Gastrocnemius medialis (tissue), 4 donors: ENCODE measurements at places on chromosomes 1 and 21.

DNA sequence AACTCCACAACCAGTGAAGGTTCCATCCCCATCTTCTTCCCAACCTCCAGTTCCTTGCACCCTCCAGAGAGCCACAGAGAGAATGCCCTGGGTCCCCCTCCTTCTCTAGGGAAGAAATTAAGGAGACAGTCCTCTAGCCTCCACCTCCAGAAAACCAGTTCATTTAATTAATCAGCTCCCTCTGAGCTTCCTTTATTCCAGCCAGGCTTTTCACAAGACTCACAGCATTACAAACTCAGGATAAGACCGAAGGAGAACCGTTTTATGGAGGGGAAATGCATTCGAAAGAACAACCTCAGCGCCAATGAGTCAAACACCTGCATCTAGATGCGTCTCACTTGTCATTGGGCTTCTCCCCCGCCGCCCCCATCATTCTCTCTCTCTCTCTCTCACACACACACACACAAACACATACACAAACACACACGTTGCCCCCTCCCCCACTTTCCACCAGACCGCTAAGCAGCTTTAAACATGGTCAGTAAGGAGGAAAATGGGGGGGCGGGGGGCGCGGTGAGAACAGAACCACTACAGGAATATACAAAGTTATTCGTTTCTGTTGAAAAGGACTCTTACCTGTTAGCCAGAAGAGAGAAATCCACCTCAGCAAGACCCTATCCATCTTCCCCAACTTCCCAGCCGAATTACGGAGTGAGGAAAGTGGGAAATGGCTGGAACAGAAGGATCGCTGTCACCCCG lies 544 bp downstream of the ILDR2 start:
- no peak for DNase-seq

DNA sequence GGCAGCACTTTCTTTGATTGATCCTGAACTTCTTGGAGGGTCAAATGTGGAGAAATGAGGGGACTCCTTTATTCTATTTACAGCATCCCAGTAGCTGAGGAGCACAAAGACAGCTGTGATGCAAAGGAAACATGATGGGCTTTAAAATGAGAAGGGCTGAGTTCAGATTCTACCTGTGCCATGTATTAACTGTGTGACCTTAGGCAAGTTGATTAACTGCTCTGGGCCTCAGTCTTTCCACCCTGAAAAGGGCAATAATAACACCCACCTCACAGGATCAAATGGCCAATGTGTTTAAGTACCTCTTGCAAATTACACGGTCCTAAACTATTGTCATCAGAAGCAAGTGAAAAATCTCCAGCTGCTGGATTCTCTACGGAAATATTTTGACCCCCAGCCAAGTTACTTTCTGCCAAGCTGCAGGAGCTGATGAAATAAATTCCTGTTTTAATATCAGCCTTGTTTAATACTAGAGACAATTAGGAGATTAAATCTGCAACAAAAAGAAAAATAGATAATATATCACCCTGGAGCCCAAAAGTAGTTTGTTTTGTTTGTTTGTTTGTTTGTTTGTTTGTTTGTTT lies 15.7 kb downstream of the TMEM81 start:
- DNase-seq, result no peak

DNA sequence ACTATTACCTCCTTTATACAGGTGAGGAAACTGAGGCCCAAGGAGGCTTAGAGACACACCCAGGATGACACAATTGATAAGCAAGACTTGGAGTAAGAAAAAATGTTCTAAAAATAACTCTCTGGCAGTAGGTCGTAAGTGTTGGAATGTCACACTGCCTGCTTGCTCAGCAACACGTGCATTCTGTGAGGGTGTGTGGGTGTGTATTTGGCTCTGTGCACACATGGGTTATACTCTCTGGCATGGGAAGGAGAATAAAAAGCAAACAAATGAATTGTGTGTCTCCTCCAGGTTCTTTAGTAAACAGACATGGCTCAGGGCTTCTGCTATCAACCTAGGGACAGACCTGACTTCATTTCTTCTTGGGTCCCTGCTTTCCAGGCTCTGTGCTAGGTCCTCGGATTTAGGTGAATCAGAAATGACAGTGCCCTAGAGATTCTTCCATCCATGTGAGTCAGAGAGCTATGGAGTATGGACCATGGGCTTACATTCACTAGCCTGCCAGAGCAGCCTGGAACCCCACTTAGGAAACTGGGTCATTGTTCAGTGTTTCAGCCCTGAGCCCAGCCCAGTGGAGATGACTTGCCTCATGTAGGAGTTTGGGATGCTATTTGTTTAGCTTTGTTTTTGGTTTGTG lies 72.4 kb downstream of the ELAVL4 start:
- peak; percentile 15 for DNase-seq

GRCh38 chr1:225409051-225409450 lies 18.8 kb downstream of the LBR start:
- no peak for DNase-seq

DNA sequence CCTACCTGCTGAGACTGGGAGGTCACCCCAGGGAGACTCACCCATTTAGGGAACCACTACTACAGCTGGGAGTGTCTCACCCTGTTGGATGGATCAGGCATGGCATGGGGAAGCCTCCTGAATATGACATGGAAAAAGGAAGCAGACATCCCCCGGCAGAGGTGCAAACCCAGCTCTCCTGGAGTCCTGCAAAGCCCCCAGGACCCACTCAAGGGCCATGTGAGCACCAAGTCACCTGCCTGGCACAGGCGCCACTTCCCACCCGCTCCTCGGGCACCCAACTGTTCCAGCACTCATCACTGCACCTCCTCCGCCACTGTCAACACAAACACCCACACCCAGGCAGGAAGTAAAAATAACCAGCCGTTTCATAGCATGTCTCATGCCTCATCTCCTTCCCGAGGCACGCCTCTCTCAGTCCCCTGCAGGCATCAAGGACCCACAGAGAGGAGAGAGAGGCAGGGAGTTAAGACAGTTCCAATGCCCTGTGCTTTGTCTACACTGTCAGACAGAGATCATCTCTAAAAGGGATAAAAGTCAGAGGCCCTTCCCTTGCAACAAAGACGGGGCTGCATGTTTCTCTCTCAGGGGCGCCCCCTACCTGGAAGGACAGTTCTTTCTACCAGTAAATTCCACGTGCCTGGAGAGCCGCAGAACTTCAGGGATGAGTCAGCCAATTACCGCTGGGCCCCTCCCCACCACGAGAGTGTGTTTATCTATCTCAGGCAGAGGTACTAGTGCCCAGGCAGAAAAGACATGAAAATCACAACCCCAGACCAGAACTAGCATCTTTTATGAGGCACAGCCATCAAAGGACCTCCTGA lies 150.1 kb upstream of the SOD1 start:
- no peak for DNase-seq

- peak; percentile 86 for DNase-seq
Measured at GRCh38 chr1:227944090-227944930, 3.4 kb downstream of the WNT9A start.

DNA sequence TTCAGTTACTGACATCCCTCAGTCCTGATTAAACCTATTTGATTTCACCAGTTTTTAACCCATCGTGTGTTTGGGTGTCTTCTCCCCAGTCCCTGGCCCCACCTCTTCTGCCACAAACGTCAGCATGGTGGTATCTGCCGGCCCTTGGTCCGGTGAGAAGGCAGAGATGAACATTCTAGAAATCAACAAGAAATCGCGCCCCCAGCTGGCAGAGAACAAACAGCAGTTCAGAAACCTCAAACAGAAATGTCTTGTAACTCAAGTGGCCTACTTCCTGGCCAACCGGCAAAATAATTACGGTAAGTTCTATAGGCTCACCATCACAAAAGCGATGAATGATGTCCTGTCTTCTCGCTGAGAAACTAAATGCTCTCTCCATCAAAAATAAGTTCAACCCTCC lies 28.7 kb downstream of the NBPF3 start:
- no peak for DNase-seq

GRCh38 chr1:227903614-227904501 lies 43.9 kb downstream of the WNT9A start:
- DNase-seq, result no peak

DNA sequence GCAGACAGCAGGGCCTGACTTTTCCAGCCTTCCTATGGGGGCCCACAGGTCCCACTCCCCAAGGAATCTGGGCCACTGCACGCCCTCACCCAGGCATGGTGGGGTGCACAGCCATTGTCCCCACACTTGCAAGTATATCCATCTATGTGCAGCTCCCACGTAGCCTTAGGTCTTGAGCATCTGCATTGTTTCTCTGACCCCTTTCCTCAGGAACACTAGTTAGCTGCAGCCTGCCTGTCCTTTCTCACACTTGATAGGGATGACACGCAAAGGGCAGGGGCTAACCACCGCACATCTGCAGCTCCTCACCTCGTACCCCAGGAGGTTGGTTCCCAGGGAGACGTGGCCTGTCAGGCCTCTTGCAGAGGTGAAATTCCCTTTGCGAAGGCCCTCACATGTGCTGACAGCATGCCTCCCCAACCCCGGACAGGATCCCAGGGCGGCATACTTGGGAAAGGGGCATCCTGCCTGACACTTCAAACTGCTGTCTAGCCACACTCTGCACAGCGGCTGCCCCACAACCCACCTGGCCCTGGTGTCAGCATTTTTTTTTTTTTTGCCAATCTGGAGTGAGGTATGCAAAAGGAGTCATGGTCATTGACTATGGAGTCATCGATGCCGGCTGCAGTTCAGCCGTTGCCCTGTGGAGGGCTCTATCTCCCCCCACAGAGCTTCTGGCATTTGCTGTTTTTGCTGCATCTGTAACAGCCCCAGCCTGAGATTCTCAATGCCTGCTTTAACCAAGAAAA lies 5.0 kb downstream of the JMJD4 start:
- no peak for DNase-seq

GRCh38 chr1:46203738-46204405 lies 738 bp downstream of the LURAP1 start:
- no peak for DNase-seq

- no peak for DNase-seq
Measured at GRCh38 chr1:89407360-89407759, 43.5 kb downstream of the GBP6 start.

GRCh38 chr1:76840278-76840677 lies 27.0 kb upstream of the ST6GALNAC5 start:
- no peak for DNase-seq

GRCh38 chr1:231062500-231063270 lies 22.6 kb upstream of the FAM89A start:
- DNase-seq, result no peak

DNA sequence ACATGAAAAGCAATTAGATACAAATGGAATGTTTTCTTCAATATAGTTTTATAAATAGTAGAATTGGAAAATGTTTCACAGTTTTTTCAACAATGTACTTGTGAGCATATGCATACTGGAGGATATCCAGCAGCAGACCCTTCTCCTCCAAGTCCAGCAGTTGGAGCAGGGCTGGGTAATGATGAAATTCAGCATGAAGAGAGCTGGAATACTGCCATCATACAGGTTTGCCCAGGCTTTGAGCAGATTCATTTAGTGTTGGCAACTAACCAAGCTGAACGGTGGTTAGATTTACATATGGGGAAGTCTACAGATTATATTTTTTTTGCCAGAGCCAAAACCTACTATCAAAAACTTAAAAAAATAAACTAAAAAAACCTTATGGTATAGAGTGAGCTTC lies 38.3 kb downstream of the WDR3 start:
- no peak for DNase-seq

DNA sequence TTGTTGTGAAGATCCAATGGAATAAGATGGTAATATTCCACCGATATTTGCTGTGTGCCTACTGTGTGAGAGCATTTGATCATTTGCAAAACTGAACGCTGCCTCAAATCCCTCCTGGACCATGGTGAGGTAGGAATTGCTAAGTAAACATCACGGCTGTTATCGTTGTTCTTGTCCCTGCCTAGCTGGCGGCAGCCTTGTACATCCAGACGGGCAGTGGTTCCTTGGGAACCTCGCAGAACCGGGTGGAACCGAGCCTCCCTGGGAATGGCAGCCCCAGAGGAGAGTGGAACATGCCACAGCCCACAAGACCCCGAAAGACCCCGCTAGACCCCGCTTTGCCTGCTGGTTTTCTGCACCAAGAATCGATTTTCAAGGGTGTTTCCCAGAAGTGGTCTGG lies 60.9 kb downstream of the TAS1R2 start:
- no peak for DNase-seq

DNA sequence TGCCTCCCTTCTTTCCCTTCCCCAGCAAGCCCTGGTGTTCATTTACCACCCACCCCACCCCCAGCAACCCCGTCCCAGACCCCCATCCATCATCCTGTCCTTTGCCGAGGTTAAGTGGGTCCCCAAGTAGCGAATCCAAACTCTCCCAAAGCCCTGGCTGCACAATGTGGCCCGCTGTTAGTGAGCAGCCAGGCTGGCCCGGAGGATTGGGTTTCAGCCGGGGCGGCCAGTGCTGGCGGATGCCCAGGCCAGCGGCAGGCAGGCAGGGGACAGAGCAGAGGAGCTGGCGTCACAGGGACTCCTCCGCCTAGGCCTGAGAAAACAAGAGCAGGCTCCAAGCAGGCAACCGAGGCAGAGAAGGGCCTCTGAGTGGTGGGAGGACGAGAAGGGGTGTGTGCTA lies 61.4 kb downstream of the EPHB2 start:
- DNase-seq, result peak; percentile 55

DNA sequence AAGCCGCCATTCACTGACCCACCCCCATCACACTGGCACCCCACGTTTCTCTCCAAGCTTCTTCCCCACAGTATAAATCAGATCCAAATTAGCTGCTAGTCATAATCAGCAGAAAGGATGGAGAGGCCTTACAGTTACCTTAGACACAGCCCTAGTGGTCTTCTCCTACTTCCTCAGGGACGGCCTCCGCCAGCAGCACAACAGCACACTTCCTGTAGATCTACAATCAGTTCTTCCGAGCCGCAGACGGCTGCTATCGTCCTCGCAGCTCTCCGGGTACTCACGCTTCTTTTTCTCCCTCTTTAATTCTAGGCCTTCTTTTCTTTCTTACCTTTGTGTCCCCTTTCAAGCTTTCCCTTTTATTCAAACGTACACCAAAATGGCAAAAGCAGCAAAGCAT lies 313.5 kb downstream of the SMYD3 start:
- DNase-seq, result no peak

GRCh38 chr1:917076-917459 lies 6.7 kb upstream of the SAMD11 start:
- DNase-seq, result no peak

GRCh38 chr1:113207019-113207418 lies 134.0 kb downstream of the LRIG2 start:
- no peak for DNase-seq

DNA sequence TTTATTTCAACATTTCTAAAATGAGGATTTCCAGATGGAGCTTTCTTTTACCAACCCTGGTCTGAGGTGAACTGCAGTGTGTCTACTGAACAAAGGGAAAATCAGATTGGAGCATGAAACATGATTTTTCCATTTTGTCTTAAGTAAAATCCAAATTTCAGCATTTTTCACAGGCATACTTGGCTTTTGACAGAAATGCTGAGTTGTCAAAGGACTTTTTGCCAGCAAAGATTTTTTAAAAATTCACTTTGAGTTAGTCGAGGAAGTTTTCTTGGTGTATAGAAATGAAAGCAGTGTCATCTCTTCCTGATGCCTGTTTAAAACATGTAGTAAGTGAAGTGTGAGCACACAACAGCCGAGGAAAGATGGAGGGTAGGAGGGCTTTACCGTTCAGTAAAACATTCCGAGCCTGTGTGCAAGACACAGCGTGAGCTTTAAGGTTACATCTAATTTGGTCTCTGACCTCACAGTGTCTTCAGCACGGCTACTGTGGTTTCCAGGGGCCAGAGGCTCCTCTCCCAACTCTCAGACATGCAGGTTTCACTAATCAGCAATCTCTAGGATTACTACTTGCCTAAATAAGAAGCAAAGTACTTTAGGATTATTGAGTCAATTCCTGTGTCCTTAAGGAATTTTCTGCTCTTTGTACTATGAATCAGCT lies 45.9 kb downstream of the SAMD13 start:
- DNase-seq, result peak; percentile 23
